ENCODE measurements at places on chromosomes 2 and 18.

DNA sequence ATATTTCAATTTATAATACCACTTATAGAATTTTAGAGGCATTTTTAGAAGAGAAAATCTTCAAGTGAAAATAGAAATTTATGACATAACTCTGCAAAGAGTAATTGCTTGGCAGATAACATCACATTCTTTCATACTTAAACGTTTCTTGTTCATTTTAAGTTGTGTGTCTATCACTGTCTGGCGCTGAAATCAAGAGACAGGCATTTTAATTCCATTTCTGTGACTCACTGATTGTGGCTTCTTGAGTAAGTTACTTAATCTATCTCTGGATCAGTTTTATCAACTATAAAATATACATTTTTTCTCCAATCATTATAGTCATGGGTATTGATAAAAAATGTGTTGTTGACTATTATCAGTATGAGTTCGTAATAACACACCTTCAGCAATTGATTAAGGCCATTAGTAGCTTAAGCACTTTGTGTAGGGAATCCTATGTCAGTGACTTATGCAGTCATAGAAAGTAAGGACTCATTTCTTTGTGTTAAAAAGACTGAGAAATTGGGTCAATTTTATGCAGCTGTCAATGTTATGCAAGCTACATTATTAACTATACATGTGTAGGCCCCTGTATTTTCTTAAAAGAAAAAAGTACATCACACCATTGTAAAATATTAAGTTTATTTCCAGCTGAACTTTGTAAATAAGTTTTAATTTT, 497.3 kb downstream of the CCDC85A start:
- DNase-seq: no peak

GRCh38 chr2:20091305-20091991, 40.0 kb upstream of the LAPTM4A start:
- DNase-seq: peak; percentile 85

DNA sequence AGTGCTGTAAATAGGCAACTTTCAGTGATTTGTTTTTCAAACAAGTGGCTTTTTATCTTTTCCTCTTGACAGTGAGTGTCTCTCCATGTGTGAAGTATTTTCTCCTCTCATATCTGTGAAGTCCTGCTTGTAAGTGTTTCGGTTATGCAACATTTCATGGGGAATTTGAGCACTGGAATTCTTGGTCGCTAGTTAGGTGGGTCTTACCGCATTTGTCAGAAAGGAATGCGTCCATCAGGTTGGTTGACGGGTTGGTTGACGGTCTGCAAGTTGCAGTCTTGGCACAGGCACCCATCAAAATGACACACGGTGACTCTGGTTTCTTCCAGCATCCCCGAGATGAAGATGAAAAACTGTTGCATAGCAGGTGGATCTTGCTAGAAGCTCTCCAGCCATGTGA, 109.8 kb downstream of the AGAP1 start:
- no peak for DNase-seq

DNA sequence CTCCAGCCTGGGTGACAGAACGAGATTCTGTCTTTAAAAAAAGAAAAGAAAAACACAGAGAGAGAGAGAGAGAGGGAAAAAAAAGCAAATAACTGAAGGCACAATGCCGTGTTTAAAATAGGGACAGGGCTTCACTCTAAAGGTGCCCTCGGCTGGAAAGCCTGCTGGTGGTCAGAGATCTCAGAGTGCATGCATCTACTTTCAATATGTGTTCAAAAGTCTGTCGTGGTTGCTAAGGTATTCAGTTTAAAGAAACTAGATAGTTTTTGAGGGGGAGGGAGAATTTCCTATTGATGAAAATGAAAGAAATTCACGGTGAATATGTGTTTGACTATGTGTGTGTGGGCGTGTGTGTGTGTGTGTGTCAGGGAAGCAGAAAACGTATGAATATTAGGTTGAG, 11.0 kb upstream of the CBLN2 start:
- no peak for DNase-seq

- no peak for DNase-seq
Observed at GRCh38 chr2:163703386-163703785, 32.4 kb downstream of the FIGN start.

- peak; percentile 7 for DNase-seq
Observed at GRCh38 chr2:6826081-6826913, 39.4 kb downstream of the CMPK2 start.

DNA sequence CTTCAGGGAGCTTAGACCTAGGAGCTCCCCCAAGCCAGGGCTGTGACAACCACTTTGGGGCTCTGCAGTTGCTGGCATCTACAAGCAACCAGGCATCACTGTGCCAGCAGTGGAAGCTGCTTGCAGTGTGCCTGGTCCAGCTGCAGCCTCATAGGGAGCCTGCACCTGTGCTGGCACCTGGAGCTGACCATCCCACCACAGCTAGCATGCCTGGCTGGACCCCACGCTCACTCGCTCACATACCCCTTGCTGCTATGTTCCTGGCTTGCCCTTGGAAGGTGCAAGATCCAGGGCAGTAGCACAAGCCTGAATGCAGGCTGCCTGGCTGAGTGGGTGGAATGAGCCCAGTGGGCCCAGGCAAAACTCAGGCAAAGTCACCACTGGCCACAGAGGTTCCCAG, 82.5 kb downstream of the ZNF804A start:
- DNase-seq: no peak

Data from right cardiac atrium (tissue), 5 donors.